ENCODE measurements at places on chromosomes 16 and 17.

- no peak for DNase-seq
- H3K36me3 ChIP-seq, result peaks cover 90% of the 10 kb centered on the region
- H3K27me3 ChIP-seq, result no peaks in the 10 kb centered on the region
- H3K4me1 ChIP-seq, result peaks cover 66% of the 10 kb centered on the region
- no peak overlapping the region for H3K4me3 ChIP-seq
- peak overlapping the region; percentile 88 for H3K27ac ChIP-seq
Observed at GRCh38 chr17:42133461-42134041, 10.9 kb downstream of the HSPB9 start.

- peak overlapping the region; percentile 100 for H3K27ac ChIP-seq
- peaks cover 47% of the 10 kb centered on the region for H3K36me3 ChIP-seq
- H3K4me1 ChIP-seq, result peaks cover 59% of the 10 kb centered on the region
- DNase-seq, result no peak
- no peaks in the 10 kb centered on the region for H3K27me3 ChIP-seq
Observed at GRCh38 chr17:45146890-45147580, 1.2 kb upstream of the HEXIM1 start.

GRCh38 chr16:56869513-56870275 lies 4.7 kb downstream of the SLC12A3 start:
- no peak overlapping the region for H3K27ac ChIP-seq
- no peaks in the 10 kb centered on the region for H3K36me3 ChIP-seq
- H3K27me3 ChIP-seq, result no peaks in the 10 kb centered on the region
- H3K4me1 ChIP-seq, result peaks cover 4% of the 10 kb centered on the region
- H3K4me3 ChIP-seq, result no peak overlapping the region

DNA sequence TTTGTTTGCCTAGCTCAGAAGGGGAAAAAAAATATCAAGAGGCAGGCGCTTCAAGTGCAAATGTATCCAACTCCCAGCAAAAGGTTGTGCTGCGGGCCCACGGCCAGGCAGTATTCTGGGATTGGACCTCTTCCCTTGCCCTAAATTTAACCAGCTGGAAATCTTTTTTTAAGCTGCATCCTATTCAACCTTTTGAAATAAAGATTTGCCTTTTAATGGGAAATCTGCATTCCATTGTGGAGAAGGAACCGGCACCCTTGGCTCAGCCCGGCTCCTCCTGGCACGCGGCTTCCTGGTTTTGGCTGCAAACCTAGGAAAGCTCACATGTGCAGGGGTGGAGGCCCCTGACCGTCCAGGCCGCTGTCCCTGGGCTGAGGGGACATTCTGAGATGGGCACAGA lies 38.8 kb upstream of the ENPP7 start:
- no peaks in the 10 kb centered on the region for H3K36me3 ChIP-seq
- H3K27ac ChIP-seq, result no peak overlapping the region
- H3K27me3 ChIP-seq, result peaks cover 31% of the 10 kb centered on the region
- H3K4me1 ChIP-seq, result no peaks in the 10 kb centered on the region

- peaks cover 2% of the 10 kb centered on the region for H3K4me1 ChIP-seq
- peaks cover 26% of the 10 kb centered on the region for H3K36me3 ChIP-seq
- H3K27ac ChIP-seq, result no peak overlapping the region
- DNase-seq, result no peak
- H3K4me3 ChIP-seq, result no peak overlapping the region
- H3K27me3 ChIP-seq, result no peaks in the 10 kb centered on the region
Observed at GRCh38 chr16:70706948-70707465, 21.2 kb upstream of the MTSS2 start.

DNA sequence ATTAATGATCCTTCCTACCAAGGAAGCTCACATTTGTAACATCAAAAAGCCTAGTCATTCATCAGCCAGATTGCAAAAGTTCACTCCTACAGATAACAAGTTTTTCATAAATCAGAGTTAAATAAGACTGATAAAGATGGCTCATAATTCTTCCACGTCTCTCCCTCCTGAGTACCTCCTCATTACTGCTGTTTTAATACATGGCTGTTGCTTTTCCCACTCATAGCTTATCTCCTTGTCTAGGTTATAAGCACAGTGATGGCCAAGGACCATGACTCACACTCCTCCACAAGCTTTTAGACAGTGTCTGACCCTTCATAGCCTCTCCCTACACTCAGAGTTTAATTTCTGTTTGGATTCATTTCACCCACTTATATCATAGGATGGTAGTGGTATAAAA lies 100.9 kb upstream of the MON1B start:
- H3K4me1 ChIP-seq, result no peaks in the 10 kb centered on the region
- H3K27ac ChIP-seq, result no peak overlapping the region
- H3K4me3 ChIP-seq, result no peak overlapping the region
- no peaks in the 10 kb centered on the region for H3K36me3 ChIP-seq
- DNase-seq, result no peak
- peaks cover 7% of the 10 kb centered on the region for H3K27me3 ChIP-seq

- H3K27ac ChIP-seq, result peak within 1 kb of the TSS; percentile 98
- peak within 1 kb of the TSS; percentile 96 for H3K4me3 ChIP-seq
- H3K27me3 ChIP-seq, result no peaks in the 10 kb centered on the region
- peak; percentile 88 for DNase-seq
- peaks cover 90% of the 10 kb centered on the region for H3K36me3 ChIP-seq
- peaks cover 56% of the 10 kb centered on the region for H3K4me1 ChIP-seq
Observed at GRCh38 chr16:30355144-30355953, at the start of gene CD2BP2. TSS of gene CD2BP2 (minus strand) at chr16:30355308. CDS start at chr16:30354681, 627 bp downstream.

- H3K36me3 ChIP-seq, result no peaks in the 10 kb centered on the region
- H3K4me3 ChIP-seq, result no peak overlapping the region
- peaks cover 15% of the 10 kb centered on the region for H3K4me1 ChIP-seq
- H3K27ac ChIP-seq, result no peak overlapping the region
- no peak for DNase-seq
Observed at GRCh38 chr17:17928398-17929287, 43.6 kb downstream of the TOM1L2 start.

GRCh38 chr17:5563456-5563855 lies 20.9 kb downstream of the NLRP1 start:
- no peak for DNase-seq
- peak overlapping the region; percentile 83 for H3K27ac ChIP-seq
- peaks cover 24% of the 10 kb centered on the region for H3K4me1 ChIP-seq
- peaks cover 51% of the 10 kb centered on the region for H3K36me3 ChIP-seq

DNA sequence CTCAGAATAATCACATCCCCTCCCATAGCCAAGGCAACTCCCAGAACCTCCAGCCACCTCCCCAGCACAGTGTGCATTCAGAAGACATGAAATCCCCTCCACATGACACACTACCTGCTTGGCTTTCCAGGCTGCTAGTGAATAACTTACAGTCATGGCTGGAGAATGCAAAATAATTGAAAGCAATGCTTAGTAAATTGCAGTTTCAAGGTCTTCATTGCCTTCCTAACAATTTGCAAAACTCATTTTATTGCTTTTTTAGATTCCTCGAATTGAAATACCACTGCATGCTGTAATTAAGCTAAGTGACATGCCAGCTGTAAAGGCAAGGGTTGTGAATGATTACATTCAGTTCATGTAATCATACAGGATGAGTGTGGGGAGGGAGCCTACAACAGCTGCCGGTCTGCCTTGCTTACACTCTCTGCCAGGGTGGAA lies 29.0 kb upstream of the HOXB13 start:
- no peak overlapping the region for H3K4me3 ChIP-seq
- H3K27ac ChIP-seq, result no peak overlapping the region
- no peak for DNase-seq
- no peaks in the 10 kb centered on the region for H3K36me3 ChIP-seq

DNA sequence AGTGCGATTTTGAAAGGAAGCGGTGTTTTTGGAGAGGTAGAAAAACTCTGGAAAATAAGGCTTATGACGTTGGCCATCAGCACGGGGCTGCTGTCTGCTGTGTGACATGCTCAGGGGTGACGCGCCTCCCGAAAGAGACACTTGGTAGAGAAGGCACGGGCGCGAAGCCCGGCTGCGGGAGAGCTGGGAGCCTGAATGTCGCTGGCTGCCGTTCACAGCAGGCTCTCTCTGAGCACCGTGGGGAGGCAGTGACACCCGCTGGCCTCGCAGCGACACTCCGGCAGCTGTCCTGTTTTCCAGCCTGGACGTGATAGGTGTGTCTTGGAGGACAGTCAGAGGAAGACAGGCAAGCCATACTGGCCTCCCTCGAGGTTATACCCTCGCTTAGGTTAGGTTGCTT lies 759.1 kb upstream of the RBFOX1 start:
- H3K27me3 ChIP-seq, result no peaks in the 10 kb centered on the region
- no peaks in the 10 kb centered on the region for H3K4me1 ChIP-seq
- DNase-seq, result no peak
- H3K4me3 ChIP-seq, result no peak overlapping the region
- no peaks in the 10 kb centered on the region for H3K36me3 ChIP-seq
